ENCODE measurements at places on chromosomes 4 and X. TPM values are rescaled to one million over a fixed set of nuclear protein-coding genes. Genes with fewer than 3 reads are reported as not detected.

Gene ATP8A1
- not detected for total RNA-seq

Gene NUDT11
- 3.3 TPM for total RNA-seq

Gene ADRA2C
- 7.8 TPM for total RNA-seq

Gene USP17L13
- not detected for total RNA-seq

Gene COPS4
- total RNA-seq: 147 TPM

Gene KIT
- total RNA-seq: 0.03 TPM

Gene SYTL5
- total RNA-seq: not detected

Gene TCEAL6
- total RNA-seq: not detected

Gene UGT2A1
- not detected for total RNA-seq

GRCh38 chr4:87839592-87839946 lies 6.8 kb downstream of the MEPE start:
- DNase-seq: no peak

DNA sequence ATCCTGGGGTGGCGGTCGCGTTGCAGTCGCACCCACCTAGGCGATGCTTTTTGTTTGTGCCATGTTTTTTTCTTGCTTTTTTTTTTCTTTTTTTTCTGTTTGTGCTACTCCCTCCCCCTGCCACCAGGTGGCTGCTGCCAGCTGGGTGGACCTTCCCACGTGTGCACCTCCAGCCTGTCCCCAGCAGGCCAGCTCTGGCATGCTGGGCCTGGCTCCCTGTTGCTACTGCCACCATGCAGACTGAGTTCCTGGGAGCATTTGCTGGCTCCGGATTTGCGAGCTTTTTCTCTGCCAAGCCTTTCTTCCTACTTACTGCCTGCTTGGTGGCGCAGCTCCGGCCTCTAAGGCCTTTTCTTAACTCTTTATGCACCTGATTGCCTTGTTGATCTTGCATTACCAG lies 161.2 kb upstream of the WDFY3 start:
- DNase-seq: peak; percentile 19

DNA sequence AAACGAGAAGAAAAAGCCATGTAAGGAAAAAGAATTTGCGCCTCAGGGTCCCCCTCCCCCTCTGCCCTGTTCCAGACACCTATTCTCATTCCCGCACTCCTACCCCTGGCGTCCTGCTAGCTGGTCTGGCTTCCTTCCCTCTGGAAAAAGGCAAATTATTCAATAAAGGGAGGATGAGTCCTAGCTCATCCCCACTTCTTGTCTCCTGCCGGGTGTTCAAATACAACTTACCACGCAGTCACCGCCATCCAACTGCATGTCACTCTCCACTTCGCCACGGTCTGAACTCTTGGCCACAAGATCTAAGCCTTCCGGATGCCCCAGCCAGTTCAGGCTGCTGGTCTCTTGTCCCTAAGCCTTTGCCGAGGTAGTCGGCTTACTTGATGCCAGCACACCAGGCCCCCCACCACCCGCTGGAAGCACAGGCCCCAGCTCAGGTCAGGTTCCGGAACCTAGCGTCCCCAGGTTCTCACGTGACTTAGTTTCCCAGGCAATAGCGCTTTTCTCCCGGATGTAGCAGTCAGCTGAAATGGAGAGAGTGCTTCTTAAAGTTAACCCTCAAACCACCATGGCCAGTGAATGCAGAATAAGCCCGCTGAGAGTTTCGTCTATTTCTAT lies 209.6 kb upstream of the SPIN4 start:
- DNase-seq: peak; percentile 65

DNA sequence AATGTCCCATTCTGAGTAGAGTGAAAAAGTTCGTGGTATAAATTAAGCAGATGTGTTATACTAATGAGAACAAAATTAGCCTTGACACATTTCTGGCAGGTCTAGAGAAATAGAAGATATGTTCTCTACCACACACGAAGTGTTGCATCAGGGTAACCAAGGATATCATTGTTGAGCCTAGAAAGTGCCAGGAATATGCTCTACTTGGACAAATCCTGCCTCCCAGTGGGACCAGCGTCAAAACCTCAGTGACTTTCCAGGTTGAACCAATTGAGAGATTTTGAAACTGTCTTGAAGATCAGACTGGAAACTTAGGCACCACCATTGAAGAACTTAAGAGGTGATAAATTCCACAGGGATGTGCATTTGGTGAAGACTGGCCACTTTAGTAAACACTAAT lies 115.9 kb downstream of the HPGD start:
- DNase-seq: no peak

DNA sequence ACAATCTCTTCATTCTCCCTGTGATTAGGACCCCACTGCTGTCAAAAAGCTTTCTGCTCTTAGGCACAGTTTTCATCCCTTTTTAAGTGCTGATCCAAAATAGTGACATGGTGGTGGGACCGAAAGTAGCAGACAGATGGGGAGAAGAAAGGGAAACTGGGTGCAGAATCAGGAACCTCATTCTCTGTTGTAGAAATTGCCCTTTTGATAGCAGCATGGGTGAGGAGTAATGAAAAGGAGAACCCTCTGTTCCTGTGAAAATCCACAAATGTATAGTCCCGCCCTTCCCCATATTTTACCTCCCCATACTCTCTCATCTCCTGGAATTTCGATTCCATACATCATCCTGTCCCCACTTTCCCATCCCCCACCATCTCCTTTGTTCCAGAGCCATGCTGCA lies 126.5 kb downstream of the STIM2 start:
- no peak for DNase-seq

- no peak for DNase-seq
Observed at GRCh38 chr4:153348006-153348405, 3.5 kb downstream of the MND1 start.

DNA sequence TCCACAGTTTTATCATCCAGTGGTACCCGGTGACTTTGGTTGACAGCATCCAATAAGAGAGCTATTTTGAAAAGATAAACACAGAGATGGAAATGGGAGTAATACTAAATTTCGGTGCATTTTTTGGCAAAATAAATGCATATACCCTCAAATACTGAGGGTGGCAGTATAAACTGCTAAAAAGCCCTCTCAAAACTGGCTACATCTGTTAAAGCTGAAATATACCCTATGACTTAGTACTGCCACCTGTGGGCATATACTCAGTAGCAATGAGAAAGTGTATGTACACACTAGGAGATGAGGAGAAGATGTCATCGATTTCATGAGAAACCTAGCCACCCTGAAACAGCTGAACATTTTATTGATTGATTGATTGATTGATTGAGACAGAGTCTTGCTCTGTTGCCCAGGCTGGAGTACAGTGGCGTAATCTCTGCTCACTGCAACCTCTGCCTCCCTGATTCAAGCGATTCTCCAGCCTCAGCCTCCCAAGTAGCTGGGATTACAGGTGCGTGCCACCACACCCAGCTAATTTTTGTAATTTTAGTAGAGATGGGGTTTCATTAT lies 12.2 kb upstream of the TMEM128 start:
- DNase-seq: no peak

DNA sequence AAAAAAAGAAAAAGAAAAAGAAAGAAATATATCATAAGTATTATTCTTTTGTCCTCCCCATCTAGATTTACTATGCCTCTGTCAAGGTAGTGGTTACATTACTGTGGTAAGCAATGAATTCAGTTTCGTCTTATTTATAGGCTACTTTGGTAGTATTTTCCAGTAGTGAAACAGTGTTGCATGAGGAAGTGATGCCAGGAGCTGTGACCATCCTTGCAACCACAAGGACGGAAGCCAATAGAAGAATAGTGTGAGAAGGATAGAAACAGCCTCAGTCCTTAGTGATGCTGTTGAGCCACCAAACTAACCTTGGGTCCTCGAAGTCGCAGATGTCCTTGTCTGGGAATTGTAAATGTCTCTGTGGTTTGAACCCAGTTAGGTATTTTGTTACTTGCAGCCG lies 328.5 kb downstream of the PPP3CA start:
- no peak for DNase-seq

DNA sequence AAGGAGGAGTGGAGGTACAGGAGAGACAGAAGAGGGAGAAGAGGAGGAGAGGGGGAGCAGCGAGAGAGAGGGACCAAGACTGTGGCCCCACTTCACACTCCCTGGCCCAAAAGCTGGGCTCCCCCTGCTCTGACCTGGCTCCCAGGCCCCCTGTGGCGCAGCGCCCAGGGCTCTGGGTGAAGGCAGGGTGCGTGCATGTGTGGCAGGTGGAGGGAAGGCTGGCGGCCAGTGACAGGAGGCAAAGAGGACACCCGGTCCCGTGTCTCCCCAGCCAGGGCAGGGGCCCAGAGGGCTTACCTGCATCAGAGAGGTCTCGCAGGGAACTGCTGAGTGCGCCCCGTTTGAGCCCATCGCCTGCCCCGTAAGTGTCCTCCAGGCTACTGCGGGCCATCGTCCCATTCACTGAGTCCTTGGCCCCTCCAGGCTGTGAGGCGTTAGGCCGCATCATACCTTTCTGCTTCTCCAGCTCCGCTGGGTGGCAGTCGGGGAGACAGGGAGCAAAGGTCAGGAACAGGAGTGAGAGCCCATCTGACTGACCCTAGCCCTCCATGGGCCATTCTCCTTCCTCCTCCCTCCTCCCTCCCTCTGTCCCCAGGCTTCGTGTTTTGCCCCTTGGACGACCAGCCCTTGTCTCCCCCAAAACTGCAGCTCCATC lies 11.1 kb upstream of the KDM5C start:
- DNase-seq: no peak

GRCh38 chr4:37279894-37280592 lies 35.5 kb downstream of the NWD2 start:
- DNase-seq: no peak

DNA sequence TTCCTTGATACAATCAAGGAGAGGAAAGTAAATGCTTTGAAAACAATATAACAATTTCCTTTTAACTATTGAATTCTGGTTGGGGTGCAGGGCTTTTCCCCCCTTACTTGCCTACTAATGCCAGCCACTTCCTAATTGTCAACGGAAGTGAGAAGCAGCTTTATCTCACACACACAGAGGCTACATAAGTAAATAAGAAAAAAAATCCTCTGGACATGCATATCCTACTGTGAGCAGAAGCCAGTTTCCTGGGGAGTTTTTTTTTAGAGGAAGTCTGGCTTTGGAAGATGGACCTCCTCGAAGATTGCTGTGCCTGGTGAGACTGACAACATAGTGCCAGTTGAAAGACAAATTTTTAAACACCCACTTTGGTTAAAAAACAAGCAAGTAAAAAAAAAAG lies 180.6 kb downstream of the OPHN1 start:
- DNase-seq: no peak

DNA sequence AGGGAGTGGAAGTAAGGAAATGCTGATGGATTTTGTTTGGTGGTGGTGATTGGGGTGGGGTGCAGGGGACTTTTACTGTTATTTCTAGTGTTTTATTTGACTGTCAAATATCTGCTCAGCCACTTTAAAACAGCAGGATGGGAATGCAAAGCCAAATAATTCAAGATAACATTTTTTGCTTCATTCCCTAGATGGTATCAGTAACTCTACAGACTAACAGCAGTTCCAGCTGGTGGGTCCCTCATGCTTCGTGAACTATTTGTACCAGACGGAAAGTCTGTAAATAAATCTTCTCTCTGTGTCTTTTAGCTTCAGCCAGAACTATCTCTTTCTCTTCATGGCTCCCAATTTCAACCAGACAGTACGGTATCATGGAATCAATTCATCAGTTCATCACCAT lies 27.5 kb downstream of the GPR143 start:
- no peak for DNase-seq

- DNase-seq: no peak
Observed at GRCh38 chr4:31193521-31193920, 473.4 kb downstream of the PCDH7 start.
